ENCODE measurements at places on chromosomes 6 and 20.

DNA sequence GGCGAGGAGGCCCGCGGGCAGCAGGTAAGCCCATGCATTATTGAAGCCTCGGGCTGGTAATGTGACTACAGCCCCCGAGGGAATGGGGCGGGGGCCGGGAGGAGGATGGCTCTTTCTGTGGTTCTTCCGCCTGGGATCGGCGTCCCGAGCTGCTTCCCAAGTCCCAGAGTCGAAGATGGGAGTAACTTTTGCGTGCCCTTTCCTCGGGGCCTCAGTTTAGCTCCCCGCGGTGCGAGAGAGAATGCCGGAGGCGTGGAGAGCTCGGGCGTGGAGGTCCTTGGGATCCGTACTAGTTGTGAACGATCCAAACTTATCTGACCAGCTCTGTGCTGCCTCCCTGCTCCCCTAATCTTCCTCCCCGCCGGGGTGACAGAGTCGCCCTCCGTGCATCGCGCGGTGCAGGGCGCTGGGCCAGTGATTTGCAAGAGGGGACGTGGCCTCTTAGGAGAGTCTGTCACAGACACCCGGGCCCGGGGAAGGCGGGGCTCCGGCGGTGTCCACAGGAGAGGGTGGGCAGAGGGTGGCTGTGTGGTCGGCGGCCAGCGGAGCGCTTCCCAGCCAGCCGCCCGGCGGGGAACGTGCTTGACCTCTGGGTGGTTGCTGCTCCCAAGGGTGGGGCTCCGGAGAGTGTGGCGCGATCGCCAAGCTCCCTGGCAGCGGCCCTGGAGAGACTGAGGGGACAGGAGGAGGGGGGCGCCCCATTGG, 815 bp downstream of the UTRN start:
- peak; percentile 80 for DNase-seq

DNA sequence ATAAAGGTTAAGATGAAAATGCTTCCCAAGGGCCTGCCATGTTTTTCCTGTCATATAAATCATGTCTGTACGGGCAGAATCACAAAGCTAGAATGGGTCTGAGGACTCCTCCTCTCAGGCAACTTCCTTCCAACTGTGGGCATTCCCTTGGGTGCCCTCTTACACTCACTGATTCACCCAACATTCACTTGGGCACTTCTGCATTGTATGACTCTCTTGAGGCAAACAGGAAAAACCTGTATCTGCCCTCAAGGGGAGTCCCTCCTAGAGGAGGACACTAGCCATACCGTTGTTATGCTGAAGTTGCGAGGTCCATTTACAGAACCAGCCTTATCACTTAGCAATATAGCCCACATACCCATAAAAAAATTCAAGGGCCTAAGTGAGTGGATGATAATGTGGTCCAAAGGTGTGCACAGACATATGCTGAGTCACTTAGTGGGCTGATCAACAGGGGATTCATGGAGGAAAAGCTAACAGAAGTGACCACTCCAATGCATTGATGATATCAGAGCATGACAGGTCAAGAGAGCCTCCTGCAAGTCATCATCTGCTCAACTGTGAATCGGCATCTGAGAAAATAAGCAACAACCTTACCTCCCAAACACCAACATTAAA, 131.1 kb downstream of the ATXN1 start:
- no peak for DNase-seq

- peak; percentile 92 for DNase-seq
Observed at GRCh38 chr6:30752157-30752927, 8.0 kb upstream of the IER3 start.

- DNase-seq, result peak; percentile 80
Observed at GRCh38 chr6:158213925-158214674, 46.0 kb downstream of the GTF2H5 start.

DNA sequence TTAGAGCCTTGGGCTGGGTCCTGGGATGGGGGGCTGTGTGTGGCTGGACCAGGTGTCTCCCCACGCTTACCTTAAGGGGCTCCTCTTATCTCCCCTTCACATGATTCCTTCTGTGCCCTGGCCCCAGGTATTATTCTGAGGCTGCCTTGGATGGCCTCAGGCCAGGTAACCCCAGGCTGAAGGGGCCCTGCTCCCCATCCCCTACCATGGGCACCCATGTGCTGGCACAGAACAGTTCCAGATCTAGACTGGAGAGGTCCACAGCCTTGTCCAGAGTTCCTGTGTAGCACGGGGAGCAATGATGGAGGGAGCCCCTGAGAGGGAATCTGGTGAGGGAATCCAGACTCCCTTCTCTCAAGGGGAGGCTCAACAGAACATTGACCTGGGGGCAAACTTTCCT, 32.1 kb downstream of the MOCS1 start:
- DNase-seq, result no peak

DNA sequence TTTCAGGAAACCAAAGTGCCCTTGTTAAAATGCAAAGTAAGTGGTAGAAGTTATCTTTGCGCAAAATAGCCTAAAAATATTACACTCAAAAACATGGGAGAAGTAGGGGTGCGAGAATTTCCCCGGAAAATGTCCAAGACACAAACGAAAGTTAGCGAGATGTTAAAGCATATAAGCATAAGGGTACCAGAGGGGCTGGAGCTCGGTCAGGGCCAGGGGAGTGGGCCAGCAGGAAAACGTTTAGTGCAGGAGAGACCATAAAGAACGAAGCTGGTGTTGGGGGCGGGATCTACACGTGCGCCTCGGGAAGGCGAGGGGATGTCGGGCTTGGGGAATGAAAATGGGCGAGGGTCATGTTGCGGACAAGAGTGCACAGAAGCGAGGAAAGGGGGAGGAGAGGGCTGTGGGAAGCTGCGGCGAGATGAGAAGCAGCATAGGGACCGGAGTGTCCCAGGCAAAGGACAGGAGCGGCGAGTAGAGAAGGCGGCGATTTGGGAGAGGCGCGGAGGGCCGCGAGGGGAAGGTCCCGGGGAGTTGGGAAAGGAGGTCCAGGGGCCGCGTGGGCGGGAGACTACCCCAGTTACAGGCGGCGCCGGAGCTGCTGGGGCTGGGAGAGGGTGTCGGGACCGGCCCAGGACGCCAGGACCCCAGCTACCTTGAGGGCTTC, 600 bp downstream of the XPO5 start:
- peak; percentile 67 for DNase-seq

DNA sequence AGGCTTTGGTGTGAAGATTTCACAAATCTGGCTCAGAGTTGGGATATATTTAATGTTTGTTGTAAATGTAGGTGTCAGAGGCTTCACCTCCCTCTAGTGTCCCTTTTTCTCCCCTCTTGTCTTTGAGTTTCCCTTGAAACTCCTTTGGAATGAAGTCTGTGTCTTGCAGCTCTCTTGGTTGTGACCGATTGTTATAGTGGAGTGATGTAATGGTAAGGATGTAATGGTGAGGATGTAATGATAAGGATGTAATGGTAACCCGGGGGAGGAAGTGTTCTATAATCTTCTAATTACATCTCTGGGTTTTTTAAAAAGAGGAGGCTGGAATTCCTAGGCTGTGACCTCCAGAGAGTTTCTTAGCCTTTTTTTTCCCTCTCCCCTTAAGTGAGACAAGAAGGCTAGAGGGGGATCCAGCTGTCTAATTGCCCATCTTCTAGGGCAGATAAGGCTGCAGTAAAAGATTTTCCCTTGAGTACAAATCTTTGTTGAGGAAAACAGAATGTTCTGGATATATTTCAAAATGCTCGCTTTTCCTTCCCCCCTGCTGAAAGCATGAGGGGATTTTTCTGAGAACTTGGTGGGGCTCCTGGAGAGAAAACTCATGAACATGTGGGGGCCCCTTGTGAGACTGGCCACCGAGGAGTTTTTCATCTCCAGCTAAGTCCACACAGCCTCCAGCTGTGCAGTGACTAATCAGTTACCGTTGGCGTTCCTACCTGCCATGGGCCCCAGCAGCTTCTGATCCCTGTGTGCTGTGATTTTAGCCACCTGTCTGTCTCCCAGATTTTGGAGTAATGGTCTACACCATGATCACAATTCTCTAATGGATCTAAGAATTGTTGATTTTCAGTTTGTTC, 156.7 kb upstream of the PMEPA1 start:
- DNase-seq, result no peak

- DNase-seq, result peak; percentile 63
Observed at GRCh38 chr6:131657630-131658111, 20.6 kb downstream of the ENPP3 start.

GRCh38 chr6:13916230-13916944, 8.4 kb upstream of the RNF182 start:
- DNase-seq, result no peak

GRCh38 chr6:90450268-90450953, 136.5 kb downstream of the MAP3K7 start:
- no peak for DNase-seq

- DNase-seq, result peak; percentile 13
Observed at GRCh38 chr6:37283268-37283667, 25.3 kb upstream of the TMEM217 start.

DNA sequence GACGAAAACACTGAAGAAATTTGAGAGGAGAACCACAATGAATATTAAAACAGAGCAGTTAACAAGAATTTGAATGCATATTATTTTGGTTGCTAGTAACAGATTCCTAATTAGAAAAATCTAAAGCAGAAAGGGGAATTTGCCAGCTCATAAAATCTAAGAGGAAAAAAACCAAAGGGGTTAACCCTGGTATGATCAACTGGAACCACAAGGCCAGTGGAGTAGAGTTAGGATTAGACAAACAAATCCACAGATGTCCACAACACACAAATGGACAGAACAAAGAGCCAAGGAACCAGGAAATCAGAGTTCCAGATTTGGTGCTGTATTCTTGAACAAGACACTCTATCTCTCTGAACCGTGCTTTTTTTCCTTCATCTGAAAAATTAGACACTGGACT, 195.0 kb downstream of the TASP1 start:
- no peak for DNase-seq

GRCh38 chr6:167647737-167648470, 178.8 kb upstream of the AFDN start:
- DNase-seq, result no peak

GRCh38 chr6:134727081-134727480, 222.8 kb downstream of the ALDH8A1 start:
- no peak for DNase-seq

DNA sequence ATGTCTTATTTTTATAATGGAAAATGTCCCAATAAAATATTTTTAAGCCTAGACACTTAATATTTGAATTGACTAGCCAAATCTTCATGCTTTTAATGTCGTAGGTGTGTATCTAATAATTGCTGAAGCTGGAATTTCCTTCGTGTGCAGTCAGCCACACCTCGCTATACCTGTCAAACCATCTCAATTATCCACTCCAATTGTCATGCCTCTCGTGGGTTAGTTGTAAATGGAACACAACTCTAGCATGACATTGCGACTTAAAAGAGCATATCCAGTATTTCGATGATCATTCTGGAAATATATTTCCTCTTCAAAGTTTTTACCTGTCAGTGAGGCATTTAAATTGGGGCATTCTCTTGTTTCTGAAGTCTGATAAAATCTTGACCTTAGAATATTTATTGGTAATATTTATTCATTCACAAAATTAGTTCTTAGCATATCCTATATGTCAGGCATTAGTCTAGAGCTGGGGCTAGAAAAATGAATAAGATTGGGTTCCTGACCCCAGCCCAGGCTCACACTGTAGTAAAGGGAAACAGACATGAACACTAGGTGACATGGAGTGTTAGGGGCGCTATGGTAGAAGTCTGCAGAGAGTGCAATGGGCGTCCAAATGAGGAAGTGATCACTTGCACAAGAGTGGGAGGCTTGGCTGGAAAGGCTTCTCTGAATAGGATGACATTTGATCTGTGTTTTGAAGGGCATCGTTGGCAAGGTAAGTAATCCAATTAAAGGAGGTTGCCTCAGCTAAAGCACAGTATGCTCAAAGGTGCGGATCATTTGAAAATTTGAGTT, 11.0 kb upstream of the CFAP206 start:
- no peak for DNase-seq

DNA sequence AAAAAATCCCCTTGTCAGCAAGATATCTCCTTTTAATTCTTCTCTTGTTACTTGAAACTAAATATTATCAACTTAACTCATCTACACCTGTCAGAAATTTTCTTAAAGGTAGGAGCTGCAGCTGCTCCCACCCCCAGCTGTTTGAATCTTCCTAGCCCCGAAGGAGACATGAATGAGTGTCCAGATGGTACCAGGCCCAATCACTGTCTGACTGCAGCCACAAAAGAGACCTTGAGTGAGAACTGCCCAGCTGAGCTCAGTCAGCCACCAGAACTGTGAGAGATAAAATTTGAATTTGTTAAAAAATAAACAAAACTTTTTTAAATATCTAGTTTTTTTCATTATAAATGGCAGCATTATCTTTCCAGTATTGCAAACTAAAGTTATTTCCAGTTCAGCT, 84.7 kb downstream of the PRSS35 start:
- DNase-seq, result no peak

DNA sequence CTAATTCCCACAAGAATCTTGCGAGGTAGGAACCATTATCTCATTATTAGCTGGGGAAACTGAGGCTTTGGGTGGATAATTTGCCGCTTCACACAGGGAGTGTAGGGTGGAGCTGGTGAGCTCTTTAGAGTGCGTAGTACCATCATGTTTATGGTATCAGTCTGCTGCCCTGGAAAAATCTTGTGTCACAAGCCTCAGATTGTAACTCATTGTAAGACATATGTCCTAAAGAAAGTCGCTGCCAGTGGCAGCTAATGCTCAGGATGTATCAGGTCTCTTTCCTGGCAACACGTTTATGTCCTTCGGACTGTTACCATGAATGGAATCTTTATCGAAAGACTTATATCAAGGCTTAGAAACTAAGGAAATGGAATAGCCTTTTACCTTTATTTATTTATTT, 1.9 kb downstream of the ZFAND3 start:
- DNase-seq, result no peak

All from GM03348 (cell line).